NCI-H1930 (cell line): ENCODE measurements at places on chromosomes 7 and 10.

- no peak for DNase-seq
Observed at GRCh38 chr10:18303851-18304801, 163.9 kb downstream of the CACNB2 start.

DNA sequence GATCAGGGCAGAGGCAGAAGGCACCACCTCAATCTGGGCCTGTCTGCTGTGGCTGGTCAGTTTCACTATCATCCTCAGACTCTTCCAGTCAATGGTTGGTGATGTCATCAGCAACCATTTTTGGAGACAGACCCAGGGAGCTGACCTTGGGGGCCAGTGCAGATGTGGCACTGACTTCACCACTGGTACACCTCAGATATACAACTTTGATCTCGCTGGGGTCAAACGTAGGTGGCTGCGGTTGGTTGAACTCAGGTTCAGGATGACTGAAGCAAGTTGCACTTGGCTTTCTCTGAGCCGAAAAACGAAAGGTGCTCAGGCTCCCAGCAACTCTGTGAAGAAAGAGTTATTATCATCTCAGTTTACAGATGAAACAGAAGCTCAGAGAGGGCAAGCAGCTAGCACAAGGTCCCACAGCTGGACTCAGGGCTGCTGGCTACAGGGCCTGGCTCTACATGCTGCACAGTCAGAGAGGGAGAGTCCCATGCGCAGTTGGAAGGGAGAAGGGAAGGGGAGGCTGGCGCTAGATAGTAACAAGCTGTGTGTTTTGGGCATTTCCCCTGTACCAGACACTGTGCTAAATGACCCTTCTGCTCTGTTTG is 27.2 kb downstream of the ANKRD16 start:
- DNase-seq: no peak

- DNase-seq: no peak
Observed at GRCh38 chr10:118808601-118809356, 54.0 kb upstream of the CACUL1 start.

DNA sequence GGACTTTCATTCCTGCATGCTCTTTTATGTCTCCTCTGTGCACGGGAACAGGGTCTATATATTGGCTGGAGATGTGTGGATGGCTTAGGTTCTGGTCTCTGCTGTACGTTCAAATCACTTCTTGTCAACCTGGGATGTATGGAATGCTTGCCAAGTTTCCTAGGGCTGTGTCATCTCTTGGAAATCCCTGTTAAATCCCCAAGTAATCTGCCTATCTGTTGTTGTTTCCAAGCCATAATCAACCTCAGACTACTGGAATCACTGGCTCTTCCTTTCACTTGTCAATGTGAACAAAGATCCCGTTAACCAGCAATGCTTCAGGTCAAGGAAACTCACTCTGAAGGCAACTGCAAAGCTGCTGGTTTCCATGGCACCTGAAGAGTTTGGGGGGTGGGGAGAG is 93.3 kb upstream of the FAM171A1 start:
- no peak for DNase-seq

DNA sequence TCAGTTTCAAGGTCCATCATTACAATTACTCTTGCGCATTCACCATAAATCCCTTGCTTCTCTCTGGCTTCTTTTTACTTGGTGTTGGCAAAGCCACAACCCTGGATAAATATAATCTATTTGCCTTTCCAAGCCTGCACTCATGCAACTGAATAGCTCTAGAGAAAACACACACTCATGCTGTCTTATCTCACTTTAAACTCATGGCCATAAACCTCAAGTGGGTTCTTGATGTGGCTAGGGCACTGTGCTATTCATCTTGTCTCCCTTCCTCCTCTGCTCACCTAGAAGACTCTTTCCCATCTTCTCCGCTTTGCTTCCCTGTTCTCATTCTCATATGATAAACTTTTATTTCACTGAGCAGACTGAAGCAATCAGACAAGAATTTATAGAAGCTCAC is 165.4 kb upstream of the MTPN start:
- no peak for DNase-seq

GRCh38 chr10:48451969-48452878 is 145.7 kb downstream of the MAPK8 start:
- no peak for DNase-seq

GRCh38 chr7:90645784-90646183 is 49.7 kb downstream of the CDK14 start:
- no peak for DNase-seq

DNA sequence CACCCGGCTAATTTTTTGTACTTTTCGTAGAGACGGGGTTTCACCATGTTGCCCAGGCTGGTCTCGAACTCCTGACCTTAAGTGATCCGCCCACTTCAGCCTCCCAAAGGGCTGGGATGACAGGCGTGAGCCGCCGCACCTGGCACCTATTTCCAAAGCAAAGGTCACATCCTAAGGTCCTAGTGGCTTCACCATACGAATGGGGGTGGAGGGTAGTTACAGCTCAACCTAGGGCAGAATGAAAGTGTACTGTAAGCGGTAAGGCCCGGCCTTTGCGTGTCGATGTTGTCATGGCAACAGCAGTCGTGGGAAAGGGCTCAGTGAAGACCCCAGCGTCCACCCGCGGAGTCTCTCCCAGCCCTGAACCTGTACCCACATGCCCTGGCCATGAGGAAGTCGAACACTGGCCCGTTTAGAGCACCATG is 1.6 kb upstream of the COX19 start:
- no peak for DNase-seq

DNA sequence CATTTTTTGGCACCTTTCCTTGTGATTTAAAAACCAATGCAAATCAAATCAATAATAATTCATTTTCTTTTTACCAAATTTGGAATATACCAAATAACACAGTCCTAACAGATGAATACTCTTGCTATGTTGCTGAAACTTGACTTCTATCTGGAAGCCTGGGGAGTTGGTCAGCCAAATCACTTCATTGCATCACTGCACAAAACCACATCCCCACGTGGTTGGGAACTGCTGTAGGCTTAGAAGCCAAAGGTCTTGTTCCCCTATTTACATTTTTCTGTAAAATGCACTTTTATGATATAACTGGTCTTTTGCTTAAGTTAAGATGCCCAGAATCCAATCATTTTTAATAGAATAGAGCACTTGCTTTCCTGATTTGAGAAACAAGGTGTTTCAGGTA is 15.2 kb downstream of the GPR85 start:
- no peak for DNase-seq

DNA sequence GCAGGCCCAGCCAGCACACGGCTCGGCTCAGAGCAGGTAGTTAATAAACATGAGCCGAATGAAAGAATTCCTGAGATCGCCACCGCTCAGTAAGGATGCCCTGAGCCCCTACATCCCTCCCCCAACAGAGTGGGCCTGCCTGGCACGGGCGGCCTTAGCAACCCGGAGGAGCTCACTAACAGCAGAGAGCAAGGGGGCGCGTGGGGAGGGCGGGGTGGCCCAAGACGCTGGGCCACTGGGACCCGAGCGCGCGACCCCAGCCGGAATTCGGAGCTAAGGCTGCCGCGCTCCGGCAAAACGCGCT is 403 bp upstream of the ENO4 start:
- no peak for DNase-seq

DNA sequence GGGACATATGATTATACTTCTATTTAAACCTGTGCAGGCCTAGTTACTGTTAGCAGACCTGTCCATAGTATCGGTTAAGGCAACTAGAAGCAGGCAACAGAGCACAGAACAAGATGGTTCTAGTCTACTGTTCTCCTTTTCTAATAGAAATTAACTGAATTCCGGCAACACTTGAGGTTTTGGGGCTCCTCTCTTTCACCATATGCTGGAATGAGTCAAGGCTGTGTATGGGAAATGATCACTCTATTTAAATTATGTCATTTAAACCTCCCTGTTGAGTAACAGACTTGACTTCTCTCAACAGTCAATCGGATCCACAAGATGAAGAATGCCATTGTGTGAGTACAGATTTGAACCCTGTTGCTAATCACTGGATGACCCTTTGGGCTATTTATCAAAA is 6.2 kb upstream of the OTUD1 start:
- DNase-seq: no peak

GRCh38 chr7:42953994-42954393 is 21.8 kb downstream of the MRPL32 start:
- no peak for DNase-seq

- DNase-seq: no peak
Observed at GRCh38 chr10:102679596-102679995, 34.6 kb downstream of the ARL3 start.

DNA sequence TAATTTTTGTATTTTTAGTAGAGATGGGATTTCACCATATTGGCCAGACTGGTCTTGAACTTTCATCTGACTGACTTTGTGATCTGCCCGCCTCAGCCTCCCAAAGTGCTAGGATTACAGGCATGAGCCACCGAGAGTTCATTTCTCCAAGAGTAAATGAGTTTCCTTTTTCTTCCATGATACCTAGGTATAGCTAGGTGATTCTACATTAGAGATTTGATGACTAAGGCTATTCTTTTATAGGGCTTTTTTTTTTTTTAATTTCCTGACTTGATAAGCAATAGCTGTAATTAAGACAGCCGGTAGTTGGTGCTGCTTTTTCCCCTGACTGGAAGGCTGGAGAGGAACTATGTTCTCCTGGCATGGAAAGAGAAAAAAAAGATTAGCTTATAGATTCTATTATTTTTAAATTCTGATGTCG is 3.3 kb downstream of the PTPN12 start:
- no peak for DNase-seq

GRCh38 chr7:140675726-140676125 is 3.0 kb downstream of the ADCK2 start:
- no peak for DNase-seq

- DNase-seq: no peak
Observed at GRCh38 chr7:23332910-23333612, 33.9 kb downstream of the MALSU1 start.

DNA sequence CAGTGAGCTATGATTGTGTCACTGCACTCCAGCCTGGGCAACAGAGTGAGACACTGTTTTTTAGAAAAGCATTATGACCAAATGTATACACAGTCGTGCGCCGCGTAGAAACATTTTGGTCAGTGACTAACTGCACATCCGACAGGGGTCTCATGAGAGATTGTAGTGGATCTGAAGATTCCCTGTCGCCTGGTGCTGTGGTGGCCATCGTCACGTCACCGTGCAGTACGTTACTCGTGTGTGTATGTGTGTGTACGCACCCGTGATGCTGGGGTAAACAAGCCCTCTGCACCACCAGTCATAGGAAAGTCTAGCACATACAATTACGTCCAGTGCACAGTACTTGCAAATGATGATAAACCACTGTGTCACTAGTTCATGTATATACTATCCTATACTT is 109.4 kb downstream of the ELFN1 start:
- DNase-seq: no peak

GRCh38 chr7:134932707-134933370 is 53.5 kb upstream of the AGBL3 start:
- DNase-seq: no peak

DNA sequence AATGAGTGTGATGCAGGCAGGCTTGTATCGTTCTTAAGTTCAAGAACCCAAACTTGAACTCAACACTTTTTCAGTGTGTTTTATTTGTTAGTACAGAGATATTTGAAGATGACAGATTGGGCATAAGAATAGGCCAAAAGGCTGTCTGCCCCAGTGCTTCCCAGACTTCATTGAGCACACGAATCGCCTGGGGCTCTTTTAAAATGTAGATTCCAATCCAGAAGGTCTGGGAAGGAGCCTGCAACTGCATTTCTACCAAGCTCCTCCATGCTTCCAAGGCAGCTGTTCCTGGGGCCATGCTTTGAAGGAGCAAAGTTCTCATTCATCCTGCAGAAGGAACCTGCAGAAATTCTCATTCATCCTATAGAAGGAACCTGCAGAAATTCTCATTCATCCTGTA is 114.5 kb upstream of the INSYN2A start:
- no peak for DNase-seq

DNA sequence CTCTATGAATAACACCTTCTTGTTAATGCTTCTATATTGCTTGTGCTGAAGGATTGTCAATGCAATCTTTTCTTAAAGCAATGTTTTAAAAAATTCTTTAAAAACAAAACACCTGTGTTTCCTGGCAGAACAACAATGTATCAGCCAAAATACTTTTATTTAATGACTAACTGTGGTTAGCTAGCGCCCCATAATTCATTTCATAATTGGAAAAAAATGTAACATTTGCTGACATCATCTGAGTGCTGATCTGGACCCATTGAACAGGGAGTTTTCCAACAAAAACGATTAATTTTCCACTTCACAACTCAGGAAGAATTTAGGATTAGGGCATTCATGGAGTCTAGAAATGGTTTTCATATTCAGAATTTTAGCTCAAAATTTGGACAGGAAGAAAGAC is 137.6 kb upstream of the CDK6 start:
- DNase-seq: no peak
